ENCODE measurements at places on chromosomes 1 and 21. TPM values are rescaled to one million over a fixed set of nuclear protein-coding genes. Genes with fewer than 3 reads are reported as not detected.

SCP2 gene
- 101 TPM for total RNA-seq

DNA sequence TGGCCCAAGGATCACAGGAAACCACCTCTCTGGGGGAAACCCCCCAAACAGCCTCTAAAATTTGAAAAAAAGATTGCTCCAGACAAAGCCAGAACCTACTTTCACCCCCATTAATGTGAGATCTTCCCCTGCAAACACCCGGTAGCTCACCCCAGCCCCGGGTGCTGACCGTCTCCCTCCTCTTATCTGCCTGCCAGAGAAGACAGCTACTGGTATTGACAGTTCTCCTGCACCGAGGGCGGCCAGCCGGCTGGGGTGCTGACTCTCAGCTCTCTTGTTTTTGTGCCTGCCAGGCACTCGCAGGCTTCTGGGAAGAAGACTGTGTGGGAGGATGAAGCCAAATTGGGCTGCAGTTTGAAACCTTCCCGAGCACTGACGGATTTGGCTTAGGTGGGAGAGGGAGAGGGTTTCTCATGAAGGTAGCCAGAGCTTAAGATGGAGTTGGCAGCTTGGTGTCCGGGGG, 48.2 kb downstream of the RASSF5 start:
- peak; percentile 83 for DNase-seq

DNA sequence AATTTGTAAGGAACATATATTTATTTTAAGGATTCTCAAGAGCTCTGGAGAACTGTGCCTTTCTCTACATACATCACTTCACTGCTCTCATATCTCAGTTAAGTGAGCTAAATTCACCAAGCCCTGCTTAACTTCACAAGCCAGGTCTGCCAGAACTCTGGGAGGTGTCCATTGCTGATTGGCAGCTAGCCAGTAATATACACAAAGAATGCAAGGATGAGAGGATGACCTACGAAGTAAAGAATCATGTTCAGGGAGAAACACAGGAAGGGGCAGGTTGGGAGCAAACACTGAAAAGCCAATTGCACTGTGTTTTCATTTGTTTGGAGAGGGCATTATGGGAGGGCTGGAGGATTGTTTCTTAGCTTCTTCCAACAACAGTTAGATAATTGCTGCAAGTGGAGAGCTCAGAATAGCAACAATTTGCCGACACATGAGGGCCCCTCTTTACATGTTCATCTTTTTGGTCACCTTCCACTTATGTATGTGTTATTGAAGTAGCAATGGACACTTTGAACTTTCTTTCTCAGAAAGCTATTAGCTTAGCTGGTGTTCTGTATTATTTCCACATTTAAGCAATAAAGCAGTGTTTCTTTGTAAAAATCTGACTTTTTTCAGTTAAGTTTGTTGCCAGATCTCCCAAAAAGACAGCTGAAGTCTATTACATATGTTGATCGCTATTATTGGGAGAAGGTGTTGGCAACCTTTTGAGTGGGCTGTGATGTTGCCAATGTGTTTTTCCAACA, 254.8 kb downstream of the LTN1 start:
- no peak for DNase-seq

- no peak for DNase-seq
Measured at GRCh38 chr1:85484264-85484663, 19.3 kb upstream of the DDAH1 start.

- no peak for DNase-seq
Measured at GRCh38 chr21:32340863-32341848, 42.5 kb downstream of the MRAP start.

DNA sequence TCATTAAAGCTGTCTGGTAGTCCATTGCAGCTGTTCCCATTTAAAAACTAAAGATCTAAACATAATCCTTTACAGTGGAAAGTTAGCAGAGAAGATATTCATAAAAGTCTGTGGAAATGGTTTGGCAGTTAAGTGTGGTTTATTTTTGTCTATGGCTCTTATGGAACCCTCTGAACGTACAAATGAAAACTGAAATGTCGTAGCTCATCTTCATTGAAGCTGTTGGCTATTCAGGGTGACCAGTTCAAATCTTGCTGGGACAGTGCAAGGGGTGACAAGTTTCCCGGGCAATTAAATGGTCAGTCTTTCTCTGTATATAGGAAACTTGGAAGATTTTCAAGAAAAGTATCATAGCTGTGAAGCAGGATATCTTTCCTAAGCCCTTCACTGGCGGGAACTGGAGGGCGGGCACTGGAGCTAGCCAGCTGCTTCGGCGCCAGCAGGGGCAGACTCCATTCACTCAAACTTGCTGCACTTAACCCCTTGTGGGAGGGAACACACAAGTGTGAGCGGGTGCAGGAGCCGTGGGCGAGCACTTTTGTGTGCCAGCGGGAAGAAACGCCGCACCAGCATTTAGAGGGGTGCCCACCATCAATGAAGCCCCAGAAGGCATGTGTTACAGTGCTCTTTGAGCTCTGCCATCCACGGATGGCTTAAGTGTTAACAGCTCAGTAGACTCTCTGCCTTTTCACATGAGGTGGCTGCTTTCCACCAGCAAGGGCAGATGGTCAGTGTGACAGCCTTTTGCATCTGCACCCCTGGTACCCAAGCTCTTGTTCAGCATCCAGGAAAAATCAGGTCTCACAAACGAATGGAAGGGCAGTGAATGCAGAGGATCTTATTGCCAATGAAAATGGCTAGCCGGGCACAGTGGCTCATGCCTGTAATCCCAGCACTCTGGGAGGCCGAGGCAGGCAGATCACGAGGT, 232.1 kb upstream of the KAZN start:
- DNase-seq: no peak

All from spleen (tissue), 13 donors.